ENCODE measurements at places on chromosomes 7 and 10.

GRCh38 chr10:7188456-7189050 is 222.3 kb downstream of the SFMBT2 start:
- no peak for DNase-seq

GRCh38 chr7:81491573-81491972 is 278.3 kb downstream of the HGF start:
- DNase-seq, result no peak

DNA sequence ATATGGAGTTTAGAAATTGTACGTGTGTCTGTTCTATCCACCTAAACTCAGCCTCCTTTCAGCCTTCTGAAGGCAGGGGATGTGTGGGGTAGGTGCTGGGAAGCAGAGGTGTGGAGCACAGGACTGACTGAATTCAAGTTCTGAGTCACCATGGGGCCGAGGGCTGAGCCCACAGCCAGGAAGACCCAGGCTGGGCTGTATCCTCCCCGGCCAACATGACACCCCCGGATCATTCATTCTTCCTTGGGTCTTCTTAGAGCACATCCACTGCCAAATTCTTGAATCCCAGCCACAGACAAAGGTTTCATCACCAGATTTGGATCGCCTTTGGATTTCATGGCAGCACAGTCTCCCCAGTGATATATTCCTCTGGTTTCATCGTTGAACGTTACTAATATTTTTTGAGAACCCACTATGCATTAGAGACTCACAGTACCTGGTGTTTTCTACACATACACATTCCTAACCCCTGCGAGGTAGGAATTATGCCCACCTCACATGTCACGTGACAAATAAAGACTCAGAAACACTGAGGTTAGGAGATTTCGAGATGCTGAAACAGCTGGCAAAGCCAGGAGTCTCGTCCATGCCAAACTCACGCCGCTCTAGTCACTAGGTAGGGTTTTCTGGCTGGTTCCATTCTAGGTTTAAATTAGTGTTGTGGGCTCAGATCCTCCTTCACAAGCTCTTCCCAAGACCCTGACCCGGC is 26.9 kb downstream of the CCDC3 start:
- no peak for DNase-seq

- no peak for DNase-seq
These were observed 22.5 kb downstream of the CAV1 start for GRCh38 chr7:116547347-116547746.

GRCh38 chr7:89311886-89312285 is 516.3 kb upstream of the TEX47 start:
- no peak for DNase-seq

DNA sequence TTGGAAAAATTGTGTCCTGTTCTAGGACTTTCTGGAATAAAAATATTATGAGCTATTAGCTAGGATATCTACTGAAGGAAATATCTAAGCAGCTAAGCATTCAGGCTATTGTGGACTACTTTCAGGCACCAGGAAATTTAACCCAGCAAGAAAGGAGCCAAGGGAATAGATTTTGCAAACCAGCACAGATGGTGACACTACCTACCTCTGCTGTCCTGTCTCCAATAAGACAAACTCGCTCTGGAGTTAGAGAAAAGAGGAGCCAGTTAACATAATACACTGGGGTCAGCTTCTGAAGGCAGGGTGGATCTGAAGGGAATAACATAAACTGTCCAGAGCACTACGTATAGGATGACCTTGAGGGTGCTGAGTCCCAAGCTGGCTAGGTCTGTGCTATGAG is 223.7 kb upstream of the PRSS58 start:
- DNase-seq, result no peak

DNA sequence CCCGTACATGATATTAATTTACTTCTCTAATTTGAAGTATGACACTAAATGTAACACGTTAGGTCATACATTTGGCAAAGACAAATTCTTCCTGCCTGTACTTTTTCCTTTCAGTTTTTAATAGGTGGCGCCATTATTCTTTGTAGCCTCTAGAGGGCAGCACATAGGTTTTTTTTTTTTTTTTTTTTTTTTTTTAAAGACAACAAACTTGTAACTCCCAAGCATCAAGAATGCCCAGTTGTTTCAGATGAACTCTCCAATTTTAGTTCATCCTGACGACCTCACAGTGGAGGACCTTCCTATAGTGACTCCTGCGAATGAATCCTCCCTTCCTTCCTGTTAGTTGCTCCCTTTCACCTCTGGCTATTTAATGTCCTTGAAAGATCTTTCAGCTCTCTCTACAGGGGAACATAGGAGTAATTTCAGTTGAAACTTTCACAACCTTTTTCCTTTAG is 139.3 kb upstream of the HDAC9 start:
- DNase-seq, result no peak

DNA sequence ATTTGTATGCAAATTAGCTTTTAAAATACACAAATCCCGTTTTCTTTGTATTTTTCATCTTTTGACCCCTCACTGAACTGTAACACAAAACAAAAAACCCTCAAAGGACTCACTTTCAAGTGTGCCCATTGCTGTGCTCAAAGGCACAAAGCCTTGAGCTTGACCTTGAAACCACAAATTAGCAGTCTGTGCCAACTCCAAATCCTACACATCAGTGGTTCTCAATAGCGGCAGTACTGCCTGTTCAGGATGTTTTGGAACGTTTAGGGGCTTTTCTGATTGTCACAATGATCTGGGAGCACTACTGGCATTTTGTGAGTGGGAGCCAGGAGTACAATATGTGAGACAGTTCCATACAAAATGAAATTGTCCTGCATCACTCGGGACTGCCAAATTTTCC is 55.5 kb downstream of the KDM7A start:
- DNase-seq, result no peak

GRCh38 chr10:72323771-72324191 is 30.9 kb downstream of the DNAJB12 start:
- DNase-seq, result no peak

DNA sequence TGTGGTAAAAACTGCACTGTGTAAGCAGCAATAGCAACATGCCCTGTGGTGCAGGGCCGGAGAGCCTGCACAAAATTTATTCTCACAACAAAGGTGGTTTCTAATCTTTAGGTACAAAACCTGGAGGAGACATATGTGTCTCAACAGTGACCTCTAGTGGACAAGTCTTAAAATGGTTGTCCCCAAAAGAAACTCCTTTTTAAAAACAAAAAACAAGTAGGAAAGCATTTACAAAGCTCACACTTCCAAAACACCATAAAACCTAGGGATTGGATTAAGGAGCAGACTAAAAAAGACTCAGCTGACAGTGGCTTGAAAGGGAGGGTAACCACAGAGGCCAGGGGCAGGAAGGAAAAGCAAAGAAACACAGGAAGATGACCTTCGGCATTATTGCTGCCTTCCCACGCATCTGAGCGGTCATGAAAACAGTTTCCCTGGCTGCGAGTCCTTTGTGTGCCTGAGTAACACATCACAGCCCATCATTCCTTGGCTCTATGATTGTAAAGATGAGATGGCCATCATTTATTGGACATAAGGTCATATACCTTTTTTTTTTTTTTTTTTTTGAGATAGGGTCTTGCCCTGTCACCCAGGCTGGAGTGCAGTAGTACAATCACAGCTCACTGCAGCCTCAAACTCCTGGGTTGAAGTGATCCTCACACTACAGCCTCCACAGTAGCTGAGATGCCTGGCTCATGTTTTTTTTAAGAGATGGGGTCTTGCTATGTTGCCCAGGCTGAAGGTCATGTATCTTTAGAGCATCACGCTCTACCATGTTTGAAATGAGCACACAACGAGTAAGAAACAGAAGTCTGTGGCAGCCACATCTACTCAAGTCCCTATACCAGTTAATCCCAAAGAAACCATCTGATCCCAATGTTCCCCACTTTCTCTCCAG is 39.5 kb downstream of the RSU1 start:
- no peak for DNase-seq

GRCh38 chr10:132957131-132957530 is 14.8 kb upstream of the CFAP46 start:
- DNase-seq, result no peak

Data from stimulated activated CD4-positive, alpha-beta T cell treated with anti-CD3 and anti-CD28 coated beads, Interleukin-1b, Interleukin-23, amount 100 ng/mL, for 1 hour (primary cell).